A549 (cell line): ENCODE measurements at places on chromosomes 16 and 17. TPM values are rescaled to one million over a fixed set of nuclear protein-coding genes. Genes with fewer than 3 reads are reported as not detected.

DNA sequence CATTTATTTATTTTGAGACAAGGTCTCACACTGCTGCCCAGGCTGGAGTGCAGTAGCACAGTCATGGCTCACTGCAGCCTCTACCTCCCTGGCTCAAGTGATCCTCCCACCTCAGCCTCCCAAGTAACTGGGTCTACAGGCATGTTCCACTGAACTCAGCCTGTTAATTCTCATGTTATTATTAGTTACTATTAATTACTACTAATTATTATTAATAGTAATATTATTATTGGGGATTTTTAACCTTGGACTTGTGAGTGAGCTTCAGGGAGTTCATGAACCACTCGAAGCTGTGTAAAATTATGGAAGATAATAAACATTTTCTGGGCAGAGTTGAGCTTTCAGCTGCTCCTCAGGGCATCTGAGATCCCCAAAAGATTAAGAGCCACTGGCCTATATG, 4.6 kb upstream of the STAC2 start:
- no peak for DNase-seq

GRCh38 chr17:17859909-17860765, 23.4 kb upstream of the SREBF1 start:
- DNase-seq = peak; percentile 97

DNA sequence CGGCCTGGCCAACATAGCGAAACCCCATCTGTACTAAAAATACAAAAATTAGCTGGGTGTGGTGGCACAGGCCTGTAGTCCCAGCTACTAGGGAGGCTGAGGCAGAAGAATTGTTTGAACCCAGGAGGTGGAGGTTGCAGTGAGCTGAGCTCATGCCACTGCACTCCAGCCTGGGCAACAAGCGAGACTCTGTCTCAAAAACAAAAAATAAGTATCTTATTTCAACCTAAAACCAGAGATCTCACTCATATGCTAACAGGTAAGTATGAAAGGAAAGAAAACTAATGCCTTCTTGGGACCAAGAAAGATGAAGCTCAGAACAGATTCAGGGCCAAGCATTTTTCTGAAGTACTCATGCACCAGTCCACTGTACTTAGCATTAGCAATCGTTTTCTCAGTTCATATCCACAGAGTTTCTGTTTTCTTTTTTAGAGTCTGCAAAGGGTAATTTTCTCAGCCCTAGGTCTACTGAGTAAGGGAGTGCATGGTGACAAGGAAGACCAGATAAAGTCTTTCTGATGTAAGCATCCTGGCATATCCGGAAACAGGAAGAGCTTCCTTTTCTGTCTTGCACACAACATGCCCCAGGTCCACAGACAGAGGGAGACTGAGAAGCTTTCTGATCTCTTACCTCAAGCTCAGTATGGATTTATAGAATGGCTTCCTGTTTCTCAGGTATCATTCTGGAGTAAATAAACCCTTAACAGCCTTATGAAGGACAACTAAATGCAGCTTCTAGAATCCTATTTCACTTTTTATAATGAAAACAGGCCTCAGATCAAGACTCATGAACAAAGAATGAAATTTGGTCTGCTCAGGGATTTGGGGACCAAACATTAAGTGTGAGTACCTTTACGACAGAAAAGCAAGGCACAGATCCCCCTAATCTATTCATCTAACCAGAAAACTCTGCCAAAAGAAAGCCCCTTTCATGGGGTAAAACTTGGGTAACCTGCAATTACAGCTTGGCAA, 38.7 kb upstream of the FOXJ1 start:
- no peak for DNase-seq

DNA sequence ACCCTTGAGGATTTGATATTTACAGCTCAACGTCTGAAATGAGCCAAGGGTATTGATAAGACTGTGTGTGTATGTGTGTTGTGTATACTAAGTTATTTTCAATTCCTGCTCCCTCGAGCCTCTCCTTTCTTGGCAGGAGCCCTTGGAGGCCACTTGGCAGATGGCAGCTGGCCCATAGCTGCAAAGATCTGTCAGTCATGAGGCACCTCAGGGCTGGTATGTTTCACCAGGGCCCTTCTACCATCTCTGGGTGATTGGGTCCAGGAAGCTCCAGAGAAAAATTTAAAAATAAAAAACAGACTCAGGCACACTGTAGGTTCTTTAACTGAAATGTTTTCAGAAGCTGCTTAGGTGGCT, 355.7 kb downstream of the HAPSTR1 start:
- no peak for DNase-seq

The RPH3AL gene
- polyA plus RNA-seq = 20.0 to 27.4 TPM (median 23.3 TPM) in 3 replicates

GRCh38 chr17:67051155-67051538, 6.8 kb downstream of the CACNG1 start:
- DNase-seq = no peak

GRCh38 chr16:30369091-30369937, 980 bp downstream of the TBC1D10B start:
- DNase-seq = no peak

GRCh38 chr16:62869837-62870236, 833.6 kb upstream of the CDH8 start:
- no peak for DNase-seq
